NCI-H2171 treated with DMSO at 0.1 percent for 48 hours (cell line): ENCODE measurements at places on chromosomes 7 and 10.

DNA sequence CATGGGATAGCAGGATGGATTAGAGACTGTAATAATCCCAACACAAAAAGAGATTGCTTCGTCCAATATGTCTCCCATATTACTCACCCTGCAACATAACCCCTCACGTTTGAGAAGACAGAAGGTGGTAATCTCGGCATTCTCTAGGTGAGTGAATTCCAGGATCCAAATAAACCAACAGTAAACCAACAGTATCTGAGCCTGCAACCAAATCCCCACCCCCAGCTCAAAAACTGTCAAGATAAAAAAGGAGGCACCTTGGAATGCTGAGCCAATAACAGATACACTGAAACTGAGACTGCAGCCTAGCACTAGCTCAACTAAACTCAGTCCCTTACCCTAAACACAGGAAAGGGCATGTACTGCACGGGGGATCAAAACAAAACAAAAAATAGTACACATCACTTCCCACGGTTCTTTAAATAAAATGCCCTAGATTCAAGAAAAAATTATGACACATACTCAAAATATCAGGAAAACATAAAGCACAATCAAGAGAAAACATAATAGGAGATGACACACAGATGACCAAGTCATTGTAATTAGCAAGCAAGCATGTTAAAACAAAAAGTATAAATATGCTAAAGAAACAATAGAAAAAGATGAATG, 28.0 kb downstream of the IPMK start:
- DNase-seq = no peak

- DNase-seq = no peak
Observed at GRCh38 chr7:50822706-50823105, 40.0 kb upstream of the GRB10 start.

- DNase-seq = no peak
Observed at GRCh38 chr7:93823621-93824020, 66.9 kb downstream of the TFPI2 start.

DNA sequence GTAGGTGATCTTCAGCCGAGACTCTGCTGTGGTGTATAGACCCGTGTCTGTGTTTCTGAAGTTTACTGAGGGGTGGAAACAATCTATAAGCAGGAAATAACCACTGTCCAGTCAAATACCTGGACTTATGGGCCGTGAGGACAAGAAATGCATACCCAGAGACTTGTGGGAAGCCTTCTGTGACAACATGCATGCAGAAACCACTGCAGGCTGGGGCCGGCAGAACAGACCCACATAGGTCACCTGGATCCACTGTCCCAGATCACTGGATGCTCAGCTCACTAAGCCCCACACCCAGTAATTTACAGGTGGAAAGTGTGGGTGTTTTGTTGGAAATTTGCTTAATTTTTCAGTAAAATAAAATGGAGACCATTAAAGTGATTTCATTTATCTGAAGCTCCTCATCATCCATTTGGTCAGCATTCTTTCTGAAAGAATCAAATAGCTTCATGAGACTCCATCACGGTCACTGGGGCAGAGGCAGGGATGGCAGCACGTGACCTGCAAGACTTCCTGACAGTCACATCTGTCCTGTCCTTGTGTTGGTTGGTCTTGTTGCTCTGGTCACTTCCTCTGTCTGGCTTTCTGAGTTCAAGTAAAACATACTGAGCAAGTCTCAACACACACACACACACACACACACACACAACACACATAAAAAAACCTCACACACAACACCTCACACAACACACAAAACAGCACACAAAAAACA, 108.3 kb downstream of the TNS3 start:
- no peak for DNase-seq
